ENCODE measurements at places on chromosomes 12 and 14.

- no peak for DNase-seq
Measured at GRCh38 chr12:26723379-26724308, 109.3 kb downstream of the ITPR2 start.

- DNase-seq, result no peak
Measured at GRCh38 chr12:5945071-5946008, at the start of gene ANO2. TSS of gene ANO2 (minus strand) at chr12:5945259. CDS start at chr12:5945217, 42 bp downstream.

GRCh38 chr12:4809013-4809448 lies 88.8 kb downstream of the GALNT8 start:
- DNase-seq, result peak; percentile 63

- DNase-seq, result no peak
Measured at GRCh38 chr14:58826845-58827686, 189.3 kb downstream of the DACT1 start.

DNA sequence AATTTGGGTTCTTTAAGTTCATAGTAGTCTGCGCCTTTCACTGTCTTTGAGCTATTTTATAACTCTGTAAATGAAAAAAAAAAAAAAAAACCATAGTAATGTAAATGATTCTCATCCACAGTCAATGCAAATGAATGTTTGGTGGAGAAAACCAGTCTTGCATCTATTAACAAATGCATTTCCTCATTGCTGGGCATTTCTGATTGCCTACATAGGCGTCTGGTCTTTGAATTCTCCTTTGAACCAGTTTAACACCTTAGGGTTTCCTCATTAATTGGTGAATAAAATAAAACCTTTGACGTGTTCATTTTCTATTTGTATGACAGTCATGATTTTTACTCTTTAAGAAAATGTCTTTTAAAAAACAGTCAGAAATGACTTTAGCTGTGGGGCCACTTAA lies 114.8 kb downstream of the C12orf75 start:
- no peak for DNase-seq

- DNase-seq, result no peak
Measured at GRCh38 chr14:30988509-30988908, 36.9 kb upstream of the AP4S1 start.

DNA sequence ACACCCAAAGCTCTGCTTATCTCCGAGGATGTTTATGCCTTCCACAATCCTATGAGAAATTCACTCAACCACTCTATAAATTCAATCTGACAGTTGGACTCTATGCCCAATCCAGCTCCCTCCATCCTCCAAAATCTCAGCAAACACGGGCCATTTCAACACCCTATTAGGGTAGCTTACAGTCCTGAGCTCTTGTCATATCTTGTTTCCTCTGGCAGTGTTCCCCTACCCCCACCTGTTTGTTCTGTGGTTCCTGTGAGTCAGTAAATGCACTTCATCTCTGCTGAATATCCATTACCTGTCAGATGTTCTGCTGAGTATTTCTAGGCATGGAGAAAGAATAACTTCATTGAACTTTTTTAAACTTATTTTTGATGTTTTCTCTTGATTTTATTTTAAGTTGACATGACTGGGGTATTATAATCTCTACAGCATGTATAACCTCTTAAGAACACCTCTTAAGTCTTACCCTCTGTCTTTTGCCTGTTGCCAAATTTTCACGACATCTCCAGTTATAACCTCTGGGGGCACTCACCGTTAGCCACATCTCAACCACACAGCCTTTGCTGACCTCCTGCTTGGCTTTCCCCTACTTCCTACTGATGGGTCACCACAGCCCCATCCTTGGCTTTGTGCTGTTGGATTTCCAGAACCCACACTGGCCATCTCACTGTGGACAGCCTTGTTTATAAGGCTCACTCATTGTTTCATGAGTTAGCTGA lies 317.0 kb upstream of the TMPO start:
- no peak for DNase-seq

GRCh38 chr12:61993734-61994345 lies 266.4 kb upstream of the USP15 start:
- DNase-seq, result no peak

- DNase-seq, result no peak
Measured at GRCh38 chr12:3662521-3662921, 90.4 kb downstream of the CRACR2A start.

DNA sequence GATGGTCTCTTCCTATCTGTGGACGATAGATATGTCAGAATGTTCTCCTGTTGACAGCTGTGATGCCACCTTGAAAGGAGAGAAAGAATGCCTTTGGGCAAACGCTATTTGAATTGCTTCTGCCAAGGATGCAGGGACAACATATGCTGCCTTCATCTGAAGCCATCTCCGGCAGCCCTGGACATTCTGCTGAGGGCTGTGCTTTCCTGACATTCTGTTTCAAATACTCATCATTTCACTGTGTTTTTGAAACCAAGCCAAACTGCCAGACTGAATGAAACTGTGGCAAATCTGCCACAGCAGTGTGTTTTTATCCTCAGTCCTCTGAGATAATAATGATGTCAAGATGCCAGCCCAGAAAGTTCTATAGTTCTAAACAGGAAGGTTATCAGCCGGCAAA lies 85.8 kb upstream of the BCAT1 start:
- no peak for DNase-seq

GRCh38 chr12:24222968-24223367 lies 273.5 kb upstream of the SOX5 start:
- no peak for DNase-seq

DNA sequence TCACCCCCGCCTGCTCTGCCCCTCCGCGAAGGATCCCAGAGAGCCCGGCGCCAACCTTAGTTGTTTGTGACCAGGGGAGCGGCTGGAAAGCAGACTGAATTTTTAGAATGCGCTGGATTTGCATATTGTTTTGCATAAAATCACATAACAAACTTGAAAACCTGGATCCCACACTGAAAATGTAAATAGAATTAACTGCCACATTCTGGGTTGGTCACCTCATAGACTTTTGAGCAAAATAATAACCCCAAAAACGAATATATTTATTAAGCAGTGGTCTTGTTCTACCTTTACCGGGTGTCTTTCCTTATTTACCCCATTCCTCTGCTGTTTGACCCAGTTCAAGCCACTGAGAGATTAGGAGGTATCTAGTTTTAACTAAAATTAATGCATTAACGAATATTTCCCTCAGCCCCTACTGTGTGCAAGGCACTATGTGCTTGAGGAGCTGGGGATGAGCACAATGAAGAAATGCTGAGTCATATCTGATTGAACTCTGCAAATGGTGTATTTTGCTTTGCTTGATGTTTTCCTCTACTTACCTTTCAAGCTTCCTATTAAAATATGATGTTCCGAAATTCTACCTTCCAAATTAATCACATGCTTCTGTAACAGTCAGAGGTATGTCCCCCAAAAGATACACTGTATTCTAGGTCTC lies 438 bp upstream of the EGLN3 start:
- DNase-seq, result no peak

GRCh38 chr12:109811624-109811995 lies 21.6 kb downstream of the TRPV4 start:
- no peak for DNase-seq

GRCh38 chr12:132329720-132330548 lies 545 bp upstream of the GALNT9 start:
- DNase-seq, result no peak

DNA sequence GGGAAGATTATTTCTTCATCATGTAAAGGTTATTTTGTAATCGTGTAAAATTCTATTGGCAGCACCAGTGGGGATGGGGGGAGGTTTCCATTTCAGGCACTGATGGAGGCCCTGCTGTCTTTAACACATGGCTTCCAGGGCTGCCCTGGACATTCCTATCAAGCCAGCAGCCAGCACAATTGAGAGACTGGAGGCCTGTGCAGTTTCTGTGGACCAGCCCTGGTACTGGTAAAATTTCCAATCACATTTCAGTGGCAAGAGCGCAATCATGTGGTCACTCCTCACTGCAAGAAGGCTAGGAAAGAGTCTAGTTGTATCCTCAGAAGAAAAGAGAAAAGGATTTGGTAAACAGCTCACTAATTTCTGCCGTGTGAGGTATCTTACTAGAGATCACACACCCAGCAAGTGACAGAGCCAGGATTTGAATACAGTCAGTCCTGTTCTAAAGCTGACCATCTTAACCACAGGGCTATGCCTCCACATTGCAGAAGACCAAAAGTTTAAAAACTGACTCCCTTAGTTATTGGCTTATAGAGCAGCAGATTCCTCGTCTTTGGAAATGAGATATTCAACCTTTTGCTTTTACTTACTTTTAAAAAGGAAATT lies 179.4 kb upstream of the ARHGAP5 start:
- no peak for DNase-seq

DNA sequence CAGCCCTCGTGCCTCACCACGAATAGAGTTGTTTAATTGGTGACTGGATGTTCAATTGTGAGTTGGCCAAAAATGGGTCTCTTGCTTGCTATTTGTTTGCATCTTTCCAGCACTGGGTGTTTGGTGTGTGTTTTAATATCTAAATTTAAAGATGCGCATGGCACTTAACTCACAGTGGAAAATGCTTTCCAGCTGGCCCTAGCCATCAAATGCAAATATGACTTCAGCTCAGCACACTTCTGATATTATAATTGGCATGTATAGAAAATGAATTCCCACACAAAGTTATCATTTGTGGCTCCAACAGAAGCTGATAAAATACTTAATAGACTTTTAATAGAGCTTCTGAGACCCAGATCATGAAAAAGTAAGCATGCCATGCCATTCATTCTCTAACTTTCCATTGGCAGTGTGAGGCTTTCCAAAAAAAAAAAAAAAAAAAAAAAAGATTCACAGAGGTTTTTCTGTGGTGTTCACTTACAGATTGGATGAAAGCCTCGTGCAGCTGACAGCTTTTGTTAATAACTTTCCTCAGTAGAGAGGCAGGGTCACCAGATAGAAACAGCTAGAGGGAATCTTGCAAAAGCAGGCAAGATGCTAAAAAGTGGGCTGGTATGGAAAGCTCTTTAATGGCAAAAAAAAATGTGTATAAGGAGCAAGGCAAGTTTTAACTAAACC lies 425.2 kb downstream of the GALC start:
- no peak for DNase-seq

- DNase-seq, result no peak
Measured at GRCh38 chr12:116551151-116551550, 8.0 kb upstream of the MAP1LC3B2 start.

DNA sequence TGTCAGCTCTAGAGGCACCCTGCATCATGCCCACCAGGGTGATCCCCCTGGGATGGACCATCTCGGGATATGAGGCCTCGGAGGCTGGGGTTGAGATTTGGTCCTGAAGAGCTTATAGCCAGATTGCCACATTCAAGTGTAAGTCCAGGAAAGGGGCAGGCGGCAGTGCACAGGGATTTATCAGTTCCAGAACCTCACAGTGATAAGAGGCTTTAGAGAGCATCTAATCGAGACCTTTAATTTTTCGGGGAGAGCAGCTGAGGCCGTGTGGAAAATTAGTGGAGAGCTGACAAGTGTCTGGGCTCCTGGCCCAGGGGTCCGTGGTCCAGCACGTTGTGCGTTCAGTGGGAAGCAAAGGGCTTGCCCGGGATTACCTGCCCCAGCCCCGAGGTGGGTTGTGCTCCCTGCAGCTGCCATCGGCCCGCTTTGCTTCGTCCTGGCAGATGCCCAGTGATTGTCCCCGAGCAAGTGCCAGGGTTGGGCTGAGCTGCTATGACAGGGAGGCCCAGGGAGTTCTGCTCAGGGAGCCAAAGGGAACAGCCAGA lies 52.1 kb downstream of the C14orf132 start:
- peak; percentile 13 for DNase-seq

GRCh38 chr12:58346032-58346632 lies 404.8 kb downstream of the ATP23 start:
- no peak for DNase-seq

DNA sequence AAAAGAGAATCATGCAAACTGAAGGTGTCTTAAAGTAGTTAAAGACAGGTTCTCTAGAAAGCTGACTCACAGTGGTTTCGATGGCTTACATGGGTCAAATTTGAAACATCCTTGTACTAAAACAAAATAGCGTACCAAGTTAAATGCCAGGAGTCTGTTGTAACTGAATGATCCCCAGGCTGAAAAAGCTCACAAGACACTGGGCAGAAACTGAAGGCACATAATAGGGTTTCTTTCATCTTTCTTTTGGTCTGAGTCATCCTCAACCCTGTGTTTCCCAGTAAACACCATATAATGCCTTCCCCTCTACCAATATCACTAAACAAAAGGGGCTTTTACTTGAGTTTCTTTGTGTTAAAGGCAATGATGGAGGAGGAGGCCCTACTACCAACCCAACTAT lies 12.8 kb downstream of the ZFYVE1 start:
- no peak for DNase-seq

DNA sequence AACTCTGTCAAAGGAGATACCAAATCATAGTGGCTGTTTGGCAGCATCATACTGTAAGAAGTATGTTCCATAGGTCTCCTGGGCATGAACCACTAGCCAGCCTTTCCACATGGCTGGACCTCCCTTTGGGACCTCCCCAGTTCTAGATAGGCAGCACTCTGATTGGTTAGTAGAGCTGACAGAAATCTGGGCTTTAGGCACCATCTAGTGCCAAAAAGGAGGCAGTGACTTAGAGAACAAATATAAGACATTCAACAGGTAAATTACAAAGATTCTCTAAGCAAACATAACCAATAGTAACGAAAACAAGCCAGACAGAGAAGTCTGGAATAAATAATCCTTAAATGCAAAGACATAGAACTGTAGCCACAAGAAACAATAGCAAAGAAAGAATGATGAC lies 148.0 kb upstream of the PDE3A start:
- DNase-seq, result no peak

GRCh38 chr14:68251769-68252100 lies 432.2 kb downstream of the RAD51B start:
- no peak for DNase-seq

GRCh38 chr14:56120091-56120691 lies 2.0 kb downstream of the PELI2 start:
- no peak for DNase-seq

- DNase-seq, result no peak
Measured at GRCh38 chr12:2267703-2268470, 215.1 kb downstream of the CACNA1C start.

GRCh38 chr14:71473843-71474242 lies 458.4 kb upstream of the RGS6 start:
- no peak for DNase-seq

DNA sequence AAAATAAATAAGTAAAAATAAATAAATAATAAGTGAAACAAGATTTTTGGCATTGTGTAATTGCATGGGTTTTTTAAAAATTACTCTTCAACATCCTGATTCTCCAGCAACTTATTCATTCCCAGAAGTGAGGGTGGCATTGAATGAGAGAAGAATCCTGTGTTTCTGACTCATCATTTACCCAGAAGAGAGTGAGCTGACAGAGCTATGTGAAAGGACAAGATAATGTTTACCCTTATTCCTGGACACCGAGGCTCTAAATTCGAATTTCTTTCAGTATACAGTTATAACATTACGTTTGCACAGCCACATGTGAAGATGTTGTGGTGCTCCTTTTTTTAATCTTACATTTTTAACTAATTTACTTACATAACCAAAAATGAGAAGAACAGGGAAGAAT lies 36.4 kb downstream of the BBS10 start:
- no peak for DNase-seq

- DNase-seq, result no peak
Measured at GRCh38 chr12:81468206-81468605, 290.9 kb downstream of the PPFIA2 start.

Measured in hypothalamus (tissue), 51 donors.